ENCODE measurements at places on chromosomes 7 and 10.

DNA sequence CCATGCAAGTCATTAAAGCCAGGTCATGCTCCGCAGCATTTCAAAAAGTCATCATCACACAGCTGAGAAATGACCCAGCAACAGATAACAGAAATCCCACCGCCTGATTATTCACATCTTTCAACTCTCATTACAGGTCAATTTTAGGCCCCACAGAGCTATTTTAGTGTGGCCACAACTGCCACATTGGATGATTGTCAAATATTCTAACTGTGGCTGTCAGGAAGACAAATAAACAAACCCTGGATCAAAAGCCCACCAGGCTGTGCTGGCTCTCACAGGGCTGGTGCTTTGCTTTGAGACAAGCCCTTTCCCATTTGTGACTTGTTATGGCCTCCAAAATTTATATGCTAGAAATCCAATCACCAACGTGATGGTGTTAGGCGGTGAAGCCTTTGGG, 117.6 kb upstream of the CDC14C start:
- no peak for DNase-seq

DNA sequence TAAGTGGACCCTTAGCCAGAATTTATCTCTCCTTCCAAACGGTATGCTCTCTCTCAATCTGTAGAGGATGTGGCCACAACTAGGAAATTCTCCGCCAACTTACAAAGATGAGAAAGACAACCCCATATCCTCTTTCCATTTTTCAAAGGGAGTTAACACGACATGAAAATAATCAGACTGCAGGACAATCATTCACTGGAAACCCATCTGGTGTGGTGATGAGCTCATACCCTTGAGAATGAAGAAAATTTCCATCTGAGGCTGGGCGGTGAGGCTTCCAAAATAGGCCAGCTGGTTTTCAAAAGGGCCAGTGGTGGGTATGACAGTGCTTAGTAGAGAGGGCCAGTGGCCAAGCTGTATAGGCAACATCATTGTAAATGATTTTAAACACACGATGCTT, 369.6 kb downstream of the FRMD4A start:
- no peak for DNase-seq

DNA sequence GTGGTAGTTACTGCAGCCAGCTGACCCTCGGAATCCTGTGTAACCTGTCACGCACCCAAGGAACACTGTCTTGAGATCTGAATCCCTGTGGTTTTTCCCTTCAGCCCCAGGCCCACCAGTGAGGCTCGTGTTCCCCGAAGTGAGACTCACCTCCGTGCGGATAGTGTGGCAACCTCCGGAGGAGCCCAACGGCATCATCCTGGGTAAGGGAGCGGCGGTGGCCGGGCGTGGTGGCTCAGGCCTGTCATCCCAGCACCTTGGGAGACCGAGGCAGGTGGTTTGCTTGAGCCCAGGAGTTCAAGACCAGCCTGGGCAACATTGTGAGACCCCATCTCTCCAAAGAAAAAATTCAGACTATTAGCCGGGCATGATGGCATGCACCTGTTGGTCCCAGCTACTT, 549.9 kb upstream of the FOXK1 start:
- DNase-seq: no peak

- DNase-seq: no peak
Observed at GRCh38 chr10:78798976-78799730, 269.6 kb upstream of the ZMIZ1 start.

DNA sequence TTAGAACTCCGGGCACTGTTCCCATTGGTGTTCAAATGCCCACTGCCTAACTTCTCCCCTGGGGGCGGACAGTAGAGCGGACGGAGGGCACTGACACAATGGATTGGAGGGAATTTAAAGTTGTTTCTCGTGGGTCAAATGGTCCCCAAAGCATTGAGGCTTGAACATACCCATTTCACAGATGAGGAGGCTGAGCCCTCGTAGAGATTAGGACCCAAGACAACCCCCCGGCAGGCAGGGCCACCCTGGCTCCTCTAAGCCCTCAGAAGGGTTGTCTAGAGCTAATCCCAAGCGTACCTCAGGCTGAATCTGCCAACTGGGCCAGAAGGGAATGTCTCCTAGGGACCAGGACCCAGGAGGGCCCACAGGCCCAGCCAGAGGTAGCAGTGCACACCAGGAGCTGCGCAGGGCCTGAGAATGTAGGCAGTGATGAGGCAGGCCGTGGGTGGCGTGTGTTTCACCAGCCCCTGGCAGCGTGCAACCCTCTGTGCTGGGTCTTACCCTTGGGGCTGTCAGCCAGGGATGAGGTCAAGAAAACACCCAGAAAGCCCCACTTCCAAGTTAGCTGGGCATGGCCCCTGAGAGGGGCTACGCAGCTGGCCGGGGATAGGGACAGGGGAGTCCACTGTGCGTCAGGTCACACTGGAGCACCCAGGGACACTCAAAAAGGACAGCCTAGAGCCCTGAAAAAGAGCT, 5.8 kb downstream of the AIFM2 start:
- no peak for DNase-seq

DNA sequence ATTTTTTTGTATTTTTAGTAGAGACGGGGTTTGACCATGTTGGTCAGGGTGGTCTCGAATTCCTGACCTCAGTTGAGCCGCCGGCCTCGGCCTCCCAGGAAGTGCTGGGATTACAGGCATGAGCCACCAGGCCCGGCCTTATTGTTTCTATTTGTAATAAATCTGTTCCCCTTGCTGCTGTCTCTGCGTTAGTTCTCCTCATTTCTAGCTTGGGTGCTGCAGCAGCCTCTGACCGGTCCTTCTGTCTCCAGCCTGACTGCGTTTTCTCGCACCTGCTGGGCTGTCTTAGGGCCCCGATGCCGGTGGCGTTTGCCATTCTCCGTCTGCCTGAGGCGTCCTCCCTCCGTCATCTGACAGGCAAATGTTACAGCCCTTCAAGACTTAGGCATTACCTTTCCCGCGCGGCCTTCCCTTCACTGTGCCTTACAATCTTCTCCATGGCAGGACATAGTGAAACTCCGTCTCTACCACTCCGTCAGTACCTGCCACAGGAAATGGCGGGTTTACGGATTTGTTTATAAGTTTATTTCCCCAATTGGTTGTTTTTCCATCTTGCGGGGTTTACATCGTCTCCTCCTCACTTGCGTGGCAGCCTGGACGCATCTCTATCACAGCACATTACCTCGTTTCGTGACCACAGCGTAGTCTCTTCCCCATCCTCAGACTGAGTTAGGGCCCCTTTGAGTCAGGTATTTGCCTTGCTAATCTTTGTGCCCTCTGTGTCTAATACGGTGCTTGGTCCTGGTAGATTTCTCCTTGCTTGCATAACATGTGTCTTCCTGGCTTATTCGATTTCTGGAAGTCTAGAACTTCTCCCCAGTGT, 2.3 kb upstream of the GIMAP8 start:
- no peak for DNase-seq

DNA sequence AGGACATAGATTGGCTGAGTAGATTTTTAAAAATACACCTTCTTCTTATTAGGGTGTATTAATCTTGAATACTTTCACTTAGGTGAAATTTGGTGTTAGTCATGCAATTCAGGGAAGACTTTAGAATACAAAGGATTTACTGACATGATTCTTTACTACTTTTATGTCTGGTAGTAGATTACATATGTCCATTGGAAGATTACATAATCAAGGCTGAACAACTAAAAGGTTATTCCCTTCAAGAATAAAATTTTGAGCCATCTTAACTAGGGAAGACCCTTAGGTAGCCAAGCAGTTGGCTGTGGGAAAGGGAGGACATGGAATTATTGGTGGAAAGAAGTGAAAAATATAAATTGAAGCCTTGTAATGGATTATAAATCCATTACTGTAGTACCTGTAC, 165.0 kb downstream of the ITGB1 start:
- DNase-seq: no peak
